OCI-M1 (cell line): ENCODE measurements at places on chromosomes 16 and 17.

DNA sequence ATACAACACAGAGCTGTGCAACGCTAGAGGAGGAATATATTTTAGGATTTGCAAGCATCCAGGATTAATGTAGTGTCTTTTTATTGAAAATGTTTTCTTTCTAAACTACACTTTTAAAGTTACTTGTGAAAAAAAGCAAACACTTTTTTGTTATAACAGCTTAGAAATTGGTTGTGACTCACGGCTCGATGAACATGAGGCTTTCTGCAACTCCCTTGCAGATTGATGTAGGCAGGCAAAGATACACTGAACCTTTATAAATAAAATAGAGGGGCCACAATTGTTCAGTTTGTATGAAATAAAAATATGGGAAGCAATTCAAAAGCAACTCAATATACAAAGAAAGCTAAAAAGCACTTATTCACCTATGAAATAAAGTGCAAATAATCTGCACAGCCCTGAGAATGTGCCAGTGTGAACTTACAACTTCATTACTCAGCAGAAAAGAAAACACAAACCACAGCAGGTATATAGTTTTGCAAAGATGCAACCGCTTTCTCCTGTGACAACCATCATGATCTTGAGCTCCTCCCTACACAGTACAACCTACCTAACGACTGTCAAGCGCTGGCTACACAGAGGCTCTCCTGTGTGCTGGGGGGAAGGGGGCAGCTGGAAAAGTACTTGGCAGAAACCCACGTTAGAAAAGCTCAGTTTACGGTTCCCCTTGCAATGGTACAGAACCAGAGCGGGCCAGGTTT is 948 bp downstream of the LUC7L start:
- DNase-seq, result no peak

DNA sequence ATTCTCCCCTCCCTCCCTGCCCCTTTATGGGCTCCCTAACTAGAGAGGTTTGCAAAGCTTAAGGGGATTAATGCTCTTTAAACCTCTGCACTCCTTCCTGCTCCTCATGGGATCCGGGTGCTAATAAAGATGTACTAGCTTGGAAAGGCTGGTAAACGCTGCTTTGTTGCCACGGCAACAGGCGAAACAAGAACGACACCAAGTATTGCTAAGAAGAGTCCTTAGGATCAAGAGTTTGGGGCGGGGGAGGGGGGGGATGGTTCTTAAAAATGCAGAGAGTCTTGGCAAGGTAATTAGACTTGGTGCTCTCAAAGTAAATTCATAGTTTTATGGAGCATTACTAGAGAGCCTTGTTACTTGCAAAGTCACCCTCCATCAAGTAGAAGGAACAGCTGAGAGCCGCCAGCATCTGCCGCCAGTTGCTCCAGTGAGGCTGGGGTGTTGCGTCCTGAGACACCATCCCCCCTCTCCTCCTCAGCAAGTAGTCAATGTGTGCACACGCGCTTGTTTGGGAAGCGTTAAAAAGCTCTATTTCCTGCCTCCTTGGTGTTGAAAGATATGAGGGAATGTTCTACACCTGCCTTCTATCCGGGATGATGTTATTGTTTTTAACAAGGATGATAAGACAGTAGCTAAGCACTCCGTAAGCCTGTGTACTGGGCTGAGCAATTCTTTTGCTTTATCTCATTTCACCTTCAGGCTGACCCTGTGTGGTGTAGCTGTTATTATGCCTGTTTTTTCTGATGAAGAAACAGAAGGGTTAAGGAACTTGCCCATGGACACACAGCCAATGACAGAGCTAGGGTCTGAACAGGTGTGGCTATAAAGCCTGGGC is 190.9 kb downstream of the CCDC182 start:
- DNase-seq, result no peak

DNA sequence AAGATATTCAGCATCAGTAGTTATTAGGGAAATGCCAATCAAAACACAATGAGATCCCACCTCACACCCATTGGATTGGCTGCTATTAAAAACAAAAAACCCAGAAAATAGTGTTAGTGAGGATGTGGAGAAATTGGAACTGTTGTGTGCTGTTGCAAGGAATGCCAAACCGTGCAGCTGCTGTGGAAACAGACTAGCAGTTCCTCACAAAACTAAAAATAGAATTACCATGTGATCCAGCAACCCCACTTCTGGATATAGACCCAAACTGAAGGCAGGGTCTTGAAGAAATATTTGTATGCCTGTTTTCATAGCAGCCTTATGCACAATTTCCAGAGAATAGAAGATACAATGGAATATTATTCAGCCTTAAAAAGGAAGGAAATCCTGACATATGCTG is 46.0 kb downstream of the FOXK2 start:
- no peak for DNase-seq

GRCh38 chr16:79986352-79986751 is 385.8 kb upstream of the MAF start:
- no peak for DNase-seq

DNA sequence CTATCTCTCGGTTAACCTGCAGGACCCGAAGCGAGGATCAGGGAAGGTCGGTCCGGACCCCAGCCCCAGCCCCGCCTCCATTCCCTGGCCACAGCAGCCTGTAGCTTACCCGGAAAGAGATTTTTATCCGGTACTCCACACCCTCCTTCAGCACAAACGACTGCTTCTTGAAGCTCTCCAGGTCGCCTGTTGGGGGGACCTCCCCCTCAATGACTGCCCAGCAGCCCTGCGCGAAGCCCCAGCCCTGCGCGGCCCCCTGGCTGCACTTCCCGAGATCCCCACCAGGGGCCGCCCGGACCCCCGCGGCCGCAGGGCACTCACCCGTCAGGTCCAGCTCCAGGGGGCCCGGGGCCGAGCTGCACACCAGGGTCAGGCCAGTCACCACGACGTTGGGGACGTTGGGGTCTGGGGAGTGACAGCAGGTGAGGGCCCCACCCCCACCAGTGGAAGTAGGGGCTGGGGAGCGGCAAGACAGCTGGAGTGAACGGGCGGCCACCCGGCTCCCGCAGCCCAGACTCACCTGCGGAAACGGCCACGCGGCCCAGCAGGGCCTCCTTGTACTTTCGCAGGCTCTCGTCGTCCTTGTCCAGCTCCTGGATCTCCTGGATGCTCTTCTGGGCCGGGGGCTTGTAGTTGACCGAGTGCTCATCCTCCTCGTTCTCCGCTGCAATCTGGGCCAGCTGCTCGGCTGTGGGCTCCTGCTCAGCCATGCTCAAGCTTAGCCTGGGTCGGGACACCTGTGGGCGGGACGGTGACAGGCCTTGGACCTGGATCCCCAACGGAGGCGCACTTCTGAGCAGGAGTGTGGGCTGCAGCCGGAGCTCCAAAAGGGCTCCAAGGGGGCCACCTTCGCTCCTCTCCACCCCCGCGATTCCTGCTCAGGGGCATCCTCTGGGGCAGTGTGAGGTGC is 1.7 kb downstream of the ARHGDIA start:
- no peak for DNase-seq

DNA sequence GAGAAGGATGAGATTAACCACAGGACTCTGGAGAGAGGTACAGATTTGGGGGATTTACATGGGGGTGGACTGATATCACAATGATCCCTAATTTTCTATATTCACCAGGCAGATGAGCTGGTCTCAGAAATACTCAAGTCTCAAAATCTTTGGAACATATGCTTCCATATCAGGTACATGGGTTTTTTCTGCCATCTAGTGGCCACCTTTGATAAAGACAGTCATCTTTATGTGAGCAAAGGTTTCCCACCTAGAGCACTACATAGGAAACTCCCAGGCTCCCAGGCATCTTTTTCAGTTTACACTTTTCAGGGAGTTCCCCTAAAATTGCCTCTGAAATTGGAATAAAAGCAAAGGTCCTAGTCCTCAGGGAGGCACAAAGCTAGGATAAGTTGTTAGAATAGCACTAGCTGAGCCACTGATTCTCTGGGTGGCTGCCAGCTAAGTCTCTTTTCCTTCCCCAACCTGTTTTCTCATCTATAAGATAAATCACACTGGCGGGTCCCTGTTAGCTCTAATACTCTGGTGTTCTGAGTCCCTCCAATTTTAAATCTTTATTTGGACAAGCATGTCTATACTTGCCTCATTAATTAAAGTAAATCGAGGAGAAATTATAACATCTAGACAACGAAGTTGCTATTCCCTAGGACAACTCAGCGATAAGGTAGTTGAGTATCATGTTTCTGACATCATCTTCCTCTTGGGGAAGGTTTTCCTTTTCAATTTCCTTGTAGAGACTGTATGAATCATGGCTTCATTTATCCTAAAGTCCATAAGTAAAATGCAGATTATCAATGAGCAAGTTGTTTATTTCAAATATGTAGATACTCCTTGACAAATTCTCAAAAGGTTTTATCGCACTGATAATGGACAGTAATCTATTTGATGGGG is 19.0 kb upstream of the MON1B start:
- peak; percentile 79 for DNase-seq
